ENCODE measurements at places on chromosomes 11 and 22.

DNA sequence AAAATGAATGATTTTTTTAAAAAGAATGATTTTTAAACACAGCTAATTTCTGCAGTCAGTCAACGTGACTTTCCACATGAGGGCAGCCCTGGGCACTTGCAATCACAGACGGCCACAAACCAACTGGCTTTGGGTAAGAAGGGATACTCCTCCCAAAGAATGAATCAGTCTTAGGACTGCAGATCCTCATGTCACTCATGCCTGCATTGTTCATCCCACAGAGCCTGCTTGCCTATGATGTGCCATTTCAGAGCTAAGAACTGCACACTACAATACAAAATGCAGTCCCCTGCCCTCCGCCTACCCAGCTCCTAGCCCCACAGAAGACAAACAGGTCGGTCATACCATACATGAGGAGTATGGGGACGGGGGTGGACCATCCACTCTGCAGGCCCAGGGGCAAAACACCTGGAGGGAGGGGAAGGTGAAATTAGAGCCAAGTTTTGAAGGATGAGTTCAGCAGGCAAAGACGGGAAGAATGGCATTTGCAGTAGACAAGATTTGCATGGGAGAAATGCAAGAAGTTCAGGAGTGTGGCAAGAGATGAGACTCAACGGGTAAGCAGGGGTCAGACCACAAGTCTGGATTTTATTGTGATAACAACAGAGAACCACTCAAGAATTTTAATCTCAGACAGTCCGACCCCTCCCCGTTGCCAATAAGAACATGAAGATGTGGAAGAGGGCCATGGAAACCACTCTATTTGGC, 24.7 kb downstream of the PACSIN2 start:
- peak; percentile 54 for DNase-seq

GRCh38 chr22:44379817-44380755, 67.3 kb upstream of the SHISAL1 start:
- no peak for DNase-seq

- no peak for DNase-seq
Observed at GRCh38 chr11:16612566-16613261, 125.7 kb upstream of the C11orf58 start.

GRCh38 chr11:854601-855329, 12.1 kb downstream of the TSPAN4 start:
- DNase-seq = no peak

DNA sequence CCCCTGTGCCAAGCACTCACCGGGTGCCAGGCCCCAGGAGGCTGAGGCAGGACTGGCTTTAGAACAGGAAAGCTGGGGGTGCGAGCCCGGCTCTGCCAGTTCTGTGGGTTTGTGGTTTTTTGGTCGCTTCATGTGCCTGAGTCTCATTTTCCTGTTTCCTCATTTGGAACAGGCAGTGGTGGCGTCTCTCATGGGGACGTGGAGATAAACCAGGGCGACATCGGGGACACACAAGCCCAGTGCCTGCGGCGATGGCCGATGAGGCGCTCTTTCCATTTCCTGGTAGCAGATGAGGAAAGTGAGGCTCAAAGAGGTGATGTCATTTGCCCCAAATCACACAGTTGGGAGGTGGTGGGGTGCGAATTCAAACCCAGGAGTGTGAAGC, 20.8 kb upstream of the CHKA start:
- no peak for DNase-seq

DNA sequence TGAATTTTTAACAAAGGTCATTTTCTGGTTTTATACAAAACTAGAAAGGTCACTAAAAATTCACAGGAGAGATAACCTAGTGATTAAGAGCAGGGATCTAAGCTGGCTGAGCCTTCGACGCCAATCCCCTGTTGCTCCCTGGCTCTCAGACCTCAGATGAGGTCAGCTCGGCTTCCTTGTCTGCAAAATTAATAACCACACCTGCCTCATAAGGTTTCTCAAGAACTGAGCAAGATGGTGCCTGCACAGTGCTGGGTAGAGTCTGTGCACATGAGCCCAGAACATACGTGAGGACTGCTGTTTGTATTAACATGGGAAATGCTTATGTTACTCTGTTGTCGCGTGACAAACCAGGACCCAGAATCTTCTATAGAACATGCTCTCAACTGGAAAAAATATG, 24.4 kb upstream of the CD5 start:
- no peak for DNase-seq
